ENCODE measurements at places on chromosomes 5 and 9.
A peak's percentile ranks its signal among the peaks of the same experiment; 100 is the strongest.

DNA sequence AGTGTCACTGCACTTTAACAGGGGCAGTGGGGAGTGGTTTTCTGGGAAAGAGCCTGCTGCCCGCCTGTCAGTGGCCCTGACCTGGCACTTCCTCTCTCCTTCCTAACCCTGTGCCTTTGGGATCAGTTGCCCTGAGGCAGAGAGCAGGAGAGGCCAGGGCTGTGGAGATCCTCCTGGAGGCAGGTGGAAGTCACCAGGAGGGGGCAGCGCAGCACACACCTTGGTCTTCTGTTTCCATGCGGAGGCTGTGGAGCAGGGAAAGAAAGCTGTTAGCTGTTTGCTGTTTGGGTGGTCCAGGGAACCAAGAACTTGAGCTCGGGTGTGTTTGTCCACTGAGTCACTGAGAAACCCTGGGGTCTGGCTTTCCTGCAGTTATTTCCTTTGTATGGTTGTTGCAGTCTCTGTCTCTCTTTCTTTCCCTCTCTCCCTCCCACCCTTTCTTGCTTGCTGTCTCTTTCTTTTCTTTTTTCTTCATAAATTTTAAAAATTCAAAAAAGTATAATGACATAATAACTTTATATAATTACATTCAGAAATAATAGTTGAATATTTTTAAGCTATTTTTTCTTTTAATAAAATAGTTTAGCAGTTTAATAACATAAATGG, 28.1 kb downstream of the NTRK2 start:
- DNase-seq = peak; percentile 26

GRCh38 chr5:124317451-124317850, 429.0 kb downstream of the ZNF608 start:
- no peak for DNase-seq

DNA sequence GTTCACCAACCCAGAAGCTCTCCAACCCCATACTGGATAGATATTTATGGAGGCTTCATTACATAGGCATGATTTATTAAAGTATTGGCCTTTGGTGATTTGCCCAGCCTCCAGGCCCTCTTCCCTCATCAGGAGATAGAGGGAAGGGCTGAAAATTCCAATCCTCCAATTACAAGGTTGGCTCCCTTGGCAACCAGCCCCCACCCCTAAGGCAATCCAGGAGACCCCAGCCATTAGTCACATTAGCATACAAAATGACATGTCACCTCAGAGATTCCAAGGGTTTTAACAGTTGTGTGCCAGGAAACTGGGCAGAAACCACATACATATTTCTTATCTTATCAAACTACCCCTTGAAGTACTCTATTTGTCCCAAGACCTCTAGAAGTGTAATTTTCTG, 210.0 kb downstream of the HINT1 start:
- no peak for DNase-seq

- DNase-seq = no peak
These were observed 23.2 kb upstream of the RFK start for GRCh38 chr9:76417394-76417793.

DNA sequence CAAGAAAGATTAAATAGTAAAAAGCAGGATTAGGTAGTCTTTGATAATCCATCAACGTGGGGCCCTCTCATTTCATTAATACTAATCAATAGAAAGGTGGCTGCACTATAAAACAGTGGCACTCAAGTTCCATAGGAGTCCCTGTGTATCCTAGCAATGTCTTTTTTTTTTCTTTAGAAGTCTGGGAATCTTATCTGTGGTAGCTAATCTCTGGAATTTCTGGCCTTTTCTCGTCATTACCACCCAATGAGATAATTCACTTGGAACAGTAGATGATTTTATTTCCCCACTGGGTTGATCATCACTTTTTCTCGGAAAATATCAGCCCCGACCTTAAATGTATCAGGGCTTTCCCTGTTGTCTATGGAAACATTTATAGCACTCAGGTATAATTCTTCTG, 86.8 kb upstream of the CDH6 start:
- DNase-seq = no peak

DNA sequence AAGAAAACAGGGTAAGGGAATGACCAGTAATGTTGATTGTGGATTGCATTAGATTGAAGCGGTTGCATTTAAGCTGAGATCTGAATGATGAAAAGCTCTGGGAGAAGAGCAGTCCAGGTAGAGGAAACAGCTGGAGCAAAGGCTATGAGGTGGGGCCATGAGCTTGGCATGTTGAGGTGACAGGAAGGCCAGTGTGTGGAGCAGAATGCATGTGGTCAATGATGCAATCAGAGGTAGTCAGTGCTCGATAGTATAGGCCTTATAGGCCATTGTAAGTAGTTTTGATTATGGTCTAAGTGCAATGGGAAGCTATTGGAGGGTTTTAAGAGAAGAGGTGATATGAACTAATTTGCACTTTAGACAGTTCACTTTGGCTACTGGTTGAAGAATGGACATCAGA, 270.4 kb downstream of the ARHGAP26 start:
- no peak for DNase-seq

- DNase-seq = no peak
These were observed 64.6 kb downstream of the EHMT1 start for GRCh38 chr9:137683262-137683864.
